Left hindlimb (tissue), 1 donor: ENCODE measurements at places on chromosomes 5 and 9.

GRCh38 chr9:135776893-135777622 is 75.1 kb downstream of the KCNT1 start:
- no peak for DNase-seq

- DNase-seq = no peak
Measured at GRCh38 chr5:125698420-125698819, 724.8 kb upstream of the GRAMD2B start.

GRCh38 chr5:1974501-1975405 is 92.0 kb upstream of the IRX4 start:
- DNase-seq = no peak

GRCh38 chr9:137685035-137685740 is 66.4 kb downstream of the EHMT1 start:
- DNase-seq = no peak

DNA sequence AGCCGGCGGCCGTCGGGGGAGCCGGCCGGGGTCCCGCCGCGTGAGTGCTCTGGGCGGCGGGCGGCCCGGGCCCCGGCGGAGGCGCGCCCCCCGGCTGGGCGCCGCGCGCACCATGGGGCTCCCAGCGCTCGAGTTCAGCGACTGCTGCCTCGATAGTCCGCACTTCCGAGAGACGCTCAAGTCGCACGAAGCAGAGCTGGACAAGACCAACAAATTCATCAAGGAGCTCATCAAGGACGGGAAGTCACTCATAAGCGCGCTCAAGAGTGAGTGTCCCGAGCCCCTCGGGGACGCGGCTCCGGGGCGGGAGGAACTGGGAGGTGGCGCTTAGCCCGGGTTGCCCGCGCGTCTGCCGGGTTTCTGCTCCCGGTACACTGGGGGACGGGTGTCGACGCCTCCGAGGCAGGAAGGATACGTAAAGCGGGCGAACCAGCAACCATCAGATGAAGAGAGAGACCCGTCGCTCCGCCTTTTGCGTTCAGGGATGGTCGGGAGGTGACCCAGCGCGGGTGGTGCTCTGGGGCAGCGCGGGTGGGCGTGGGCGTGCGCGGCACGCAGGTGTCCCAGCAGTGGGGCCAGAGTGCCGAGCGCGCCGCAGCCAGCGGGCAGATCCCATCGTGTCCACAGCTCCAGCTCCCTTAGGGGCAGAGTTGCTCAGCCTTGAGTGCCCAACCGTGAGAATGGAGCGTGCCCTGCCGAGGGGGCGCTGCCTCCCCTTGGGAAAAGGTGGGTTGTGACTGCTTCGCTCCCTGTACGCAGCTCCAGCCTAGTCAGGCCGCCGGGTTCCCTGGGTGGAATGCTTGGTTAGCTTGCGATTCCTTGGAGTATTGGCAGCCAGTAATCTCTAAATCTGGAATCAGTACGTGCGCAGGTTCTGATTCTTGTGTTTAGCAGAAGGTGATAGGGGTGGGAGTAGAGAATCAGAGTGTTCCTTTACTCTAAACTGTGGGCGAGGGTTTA is 753 bp downstream of the ARHGAP26 start:
- peak; percentile 62 for DNase-seq

GRCh38 chr9:124210697-124211096 is 47.1 kb upstream of the NEK6 start:
- DNase-seq = no peak

DNA sequence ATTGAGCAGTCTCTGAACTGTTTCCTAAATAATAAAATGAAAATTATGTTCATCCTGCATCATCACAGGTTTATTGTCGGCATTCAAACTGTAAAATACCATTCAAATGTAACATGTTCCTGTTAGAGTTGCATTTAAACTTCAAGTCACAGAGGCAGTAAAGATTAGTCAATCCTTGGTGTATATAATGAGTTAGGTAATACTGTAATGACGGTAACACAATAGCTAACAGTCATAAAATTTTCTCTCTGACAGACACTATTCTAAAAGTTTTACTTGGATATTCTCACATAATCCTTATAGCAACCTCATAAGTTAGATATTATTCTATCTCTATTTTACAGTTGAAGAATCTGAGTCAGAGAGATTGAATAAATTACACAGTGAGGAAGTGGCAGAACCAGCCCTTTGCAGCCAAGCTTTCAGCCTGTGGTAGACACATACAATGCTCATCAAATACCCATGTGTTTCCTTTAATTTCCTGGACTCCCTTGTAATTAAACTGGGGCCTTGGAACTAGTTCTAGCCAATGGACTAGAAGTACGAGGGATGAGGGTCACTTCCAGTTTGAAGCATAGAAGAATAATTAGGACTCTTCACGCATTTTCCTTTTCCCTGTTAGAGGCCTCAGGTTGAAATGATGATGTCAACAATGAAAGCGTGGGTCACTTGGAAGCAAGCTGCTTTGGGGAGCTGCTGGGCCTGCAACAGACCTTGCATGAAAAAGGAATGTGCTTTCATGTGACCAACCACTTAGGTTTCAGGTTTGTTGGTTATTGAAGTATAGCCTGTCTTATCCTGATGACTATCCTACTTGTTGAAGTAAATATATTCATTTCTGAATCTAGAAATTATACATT is 12.3 kb upstream of the CAST start:
- DNase-seq = no peak

- no peak for DNase-seq
Measured at GRCh38 chr5:31751610-31752009, 112.7 kb downstream of the PDZD2 start.

GRCh38 chr9:116154976-116155697 is 1.5 kb downstream of the PAPPA start:
- peak; percentile 73 for DNase-seq

DNA sequence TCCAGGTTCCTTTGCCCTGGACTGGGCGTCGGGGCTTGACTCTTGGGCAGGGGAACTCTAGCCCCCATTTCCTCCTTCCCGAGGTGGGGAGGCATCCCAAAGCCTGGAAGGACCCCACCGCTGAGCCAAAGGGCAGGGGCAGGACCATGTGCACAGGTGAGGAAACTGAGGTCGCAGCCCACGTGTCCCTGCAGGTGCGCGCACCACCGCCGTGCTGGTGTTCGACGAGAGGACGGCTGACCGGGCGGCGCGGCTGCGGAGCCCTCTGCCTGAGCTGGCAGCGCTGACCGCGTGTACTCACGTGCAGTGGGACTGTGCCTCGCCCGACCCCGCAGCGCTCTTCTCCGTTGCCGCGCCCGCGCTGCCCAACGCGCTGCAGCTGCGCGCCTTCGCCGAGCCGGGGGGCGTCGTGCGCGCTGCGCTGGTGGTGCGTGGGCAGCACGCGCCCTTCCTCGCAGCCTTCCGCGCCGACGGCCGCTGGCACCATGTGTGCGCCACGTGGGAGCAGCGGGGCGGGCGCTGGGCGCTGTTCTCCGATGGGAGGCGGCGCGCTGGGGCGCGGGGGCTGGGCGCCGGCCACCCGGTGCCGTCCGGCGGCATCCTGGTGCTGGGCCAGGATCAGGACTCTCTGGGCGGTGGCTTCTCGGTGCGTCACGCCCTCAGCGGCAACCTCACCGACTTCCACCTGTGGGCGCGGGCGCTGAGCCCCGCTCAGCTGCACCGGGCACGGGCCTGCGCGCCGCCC is 2.8 kb downstream of the ADGRD2 start:
- DNase-seq = no peak

- no peak for DNase-seq
Measured at GRCh38 chr5:28808967-28809810, 1770.8 kb upstream of the CDH9 start.

DNA sequence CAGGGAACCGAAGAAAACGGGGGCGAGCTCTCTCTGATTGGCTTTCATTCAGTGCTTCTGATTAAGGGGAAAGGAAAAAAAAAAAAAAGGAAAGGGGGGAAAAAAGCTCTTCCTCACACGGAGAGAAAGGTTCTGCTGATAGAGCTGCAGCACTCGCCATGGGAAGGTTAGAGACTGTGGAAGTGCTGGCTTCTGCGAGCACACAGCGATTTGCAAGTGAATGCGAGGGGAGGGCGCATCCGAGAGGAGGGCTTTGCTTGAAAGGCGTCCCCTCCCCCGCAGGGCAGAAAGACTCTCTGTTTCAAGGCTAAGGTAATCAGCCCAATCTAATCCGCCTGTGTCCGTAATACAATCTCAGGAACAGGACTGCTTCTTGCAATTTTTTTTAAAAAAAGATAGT is at the start of gene CDH10:
Gene CDH10 (minus strand): TSS at position 218 of the 400 bp plus-strand sequence. CDS start 51,488 bp downstream, outside the sequence.
- DNase-seq = peak; percentile 58

- DNase-seq = no peak
Measured at GRCh38 chr9:133943036-133943780, 48.9 kb downstream of the VAV2 start.

DNA sequence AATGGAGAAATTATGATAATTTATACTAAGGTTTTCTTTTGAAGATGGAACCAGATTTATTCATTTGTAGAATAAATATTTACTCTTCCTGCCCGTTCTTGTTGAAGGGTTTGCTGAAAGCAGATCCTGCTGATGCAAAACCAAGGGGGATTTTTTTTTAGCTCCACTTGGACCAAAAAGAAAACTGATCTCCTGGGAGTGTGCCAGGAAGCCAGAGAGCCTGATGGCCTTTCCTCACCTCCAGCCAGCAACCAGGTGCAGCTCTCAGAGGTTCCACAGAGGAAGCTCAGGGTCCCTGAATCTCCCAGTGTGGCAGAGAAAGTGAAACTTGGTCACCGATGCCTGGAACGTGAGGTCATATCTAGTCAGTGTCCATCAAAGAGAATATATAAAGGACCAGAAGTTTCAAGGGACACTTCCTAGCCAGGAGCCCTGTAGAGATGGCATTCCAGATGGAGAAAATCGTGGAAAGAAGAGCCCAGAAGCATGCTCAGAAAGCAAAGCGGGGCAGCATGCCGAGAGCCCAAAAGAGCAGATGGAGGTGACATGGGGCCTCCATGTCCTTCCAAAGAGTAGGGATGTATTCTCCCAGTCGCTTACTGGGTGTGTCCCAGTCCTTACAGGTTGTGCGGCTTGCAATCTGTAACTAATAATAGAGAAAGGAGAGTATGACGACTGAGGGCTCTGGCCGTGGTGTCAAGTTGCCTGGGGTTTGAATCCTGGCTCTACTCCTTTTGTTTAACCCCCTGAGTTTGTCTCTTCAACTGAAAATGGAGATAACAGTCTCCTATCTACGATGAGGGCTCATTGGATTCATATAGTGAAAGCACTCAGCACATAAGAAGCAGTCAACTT is 12.2 kb downstream of the AFAP1L1 start:
- no peak for DNase-seq

GRCh38 chr5:72408127-72408526 is 88.0 kb downstream of the PTCD2 start:
- no peak for DNase-seq

GRCh38 chr9:99488131-99489059 is 266.3 kb downstream of the SEC61B start:
- no peak for DNase-seq

DNA sequence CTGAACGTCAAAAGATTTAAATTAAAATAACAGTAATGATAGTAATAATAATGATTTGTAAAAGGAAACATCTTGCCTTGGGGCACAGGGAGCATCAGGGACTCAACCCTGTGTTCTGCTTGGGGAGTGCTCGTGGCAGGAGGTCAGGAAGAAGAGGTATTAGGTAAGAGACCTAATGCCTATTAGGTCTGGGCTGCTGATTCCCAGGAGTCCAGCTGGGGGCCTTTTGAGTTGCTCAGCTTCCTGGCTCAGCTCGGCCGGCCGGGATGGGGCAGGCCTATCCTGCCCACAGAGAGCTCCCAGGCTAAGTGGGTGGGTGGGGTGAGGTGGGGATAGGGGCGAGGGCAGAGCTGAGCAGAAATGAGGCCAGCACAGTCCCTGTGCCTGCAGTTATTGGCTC is 17.5 kb downstream of the LMX1B start:
- no peak for DNase-seq

- DNase-seq = no peak
Measured at GRCh38 chr5:39137819-39138451, 63.7 kb upstream of the RICTOR start.

- no peak for DNase-seq
Measured at GRCh38 chr9:7154650-7155049, 396.9 kb downstream of the KDM4C start.

GRCh38 chr9:656926-657568 is 184.4 kb upstream of the DMRT1 start:
- DNase-seq = no peak

DNA sequence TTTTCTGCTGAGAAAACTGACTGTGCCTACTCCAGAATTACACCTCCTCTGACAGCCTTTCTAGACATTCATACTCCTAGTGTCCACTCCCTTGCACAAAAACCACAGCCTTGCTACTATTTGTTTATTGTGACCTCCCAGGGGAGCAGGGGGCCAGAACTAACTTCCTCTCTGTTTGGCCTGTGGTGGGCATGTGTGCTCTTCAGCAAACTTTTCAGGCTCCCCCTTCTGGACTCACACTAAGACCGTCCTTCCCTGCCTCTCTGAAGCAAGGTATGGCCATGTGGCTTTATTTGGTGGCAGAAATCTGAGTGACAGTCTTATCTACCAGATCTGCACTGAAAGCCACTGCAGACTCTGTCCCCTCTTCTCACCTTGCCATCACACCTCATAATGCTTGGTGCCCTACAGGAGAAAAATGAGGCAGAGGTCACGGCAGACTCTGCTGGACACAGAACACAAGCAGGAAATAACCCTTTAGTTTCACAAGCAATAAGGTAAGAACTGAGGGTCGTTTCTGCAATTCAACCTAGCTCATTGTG is 28.2 kb downstream of the LIFR start:
- no peak for DNase-seq

- DNase-seq = no peak
Measured at GRCh38 chr5:126394211-126394788, 28.9 kb upstream of the GRAMD2B start.

GRCh38 chr5:176742246-176743105 is 67.9 kb upstream of the UNC5A start:
- DNase-seq = peak; percentile 13

- DNase-seq = peak; percentile 46
Measured at GRCh38 chr5:80318212-80318611, 1.6 kb upstream of the SPZ1 start.

DNA sequence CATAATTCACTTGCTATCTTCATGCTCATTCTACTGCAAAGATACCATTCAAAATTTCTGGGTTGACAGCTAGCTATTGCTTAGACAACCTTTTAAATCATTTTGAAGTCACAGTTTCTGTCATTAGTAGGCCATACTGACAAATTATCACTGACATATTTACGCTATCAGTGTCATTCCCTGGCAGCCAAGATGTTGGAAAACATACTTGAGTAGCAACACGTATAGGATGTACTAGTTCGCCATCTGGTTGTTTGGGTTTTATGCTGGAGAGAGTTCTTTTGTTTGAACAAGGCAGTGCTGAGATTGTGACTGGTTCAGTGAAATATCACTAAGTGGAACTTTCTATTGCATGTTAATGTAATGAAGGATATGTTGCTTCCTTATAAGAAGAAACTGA is 621.9 kb downstream of the DTWD2 start:
- DNase-seq = no peak

GRCh38 chr9:18056993-18057369 is 417.0 kb upstream of the ADAMTSL1 start:
- DNase-seq = no peak
